ENCODE measurements at places on chromosomes 16 and 17.

DNA sequence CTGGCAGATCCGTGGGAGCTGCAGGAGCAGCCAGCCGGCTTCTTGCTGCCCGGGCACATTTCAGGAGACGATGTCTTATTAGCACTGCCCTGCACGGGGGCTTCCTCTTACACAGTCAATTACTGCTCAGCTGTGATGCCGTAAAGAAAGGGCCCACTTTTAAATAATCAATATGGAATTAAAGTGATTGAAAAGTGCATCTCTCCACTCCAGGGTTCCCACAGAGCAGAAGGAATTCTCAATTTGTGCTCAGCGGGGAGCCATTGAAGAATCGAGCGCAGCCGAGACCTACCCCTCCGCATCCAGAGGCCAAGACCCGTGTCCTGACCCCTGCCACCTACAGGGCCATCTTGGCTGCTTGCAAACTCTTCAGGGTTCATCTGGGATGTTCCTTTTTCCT lies 399.4 kb upstream of the C16orf82 start:
- DNase-seq = no peak

- DNase-seq = no peak
Observed at GRCh38 chr16:825341-826061, 25.0 kb upstream of the GNG13 start.

DNA sequence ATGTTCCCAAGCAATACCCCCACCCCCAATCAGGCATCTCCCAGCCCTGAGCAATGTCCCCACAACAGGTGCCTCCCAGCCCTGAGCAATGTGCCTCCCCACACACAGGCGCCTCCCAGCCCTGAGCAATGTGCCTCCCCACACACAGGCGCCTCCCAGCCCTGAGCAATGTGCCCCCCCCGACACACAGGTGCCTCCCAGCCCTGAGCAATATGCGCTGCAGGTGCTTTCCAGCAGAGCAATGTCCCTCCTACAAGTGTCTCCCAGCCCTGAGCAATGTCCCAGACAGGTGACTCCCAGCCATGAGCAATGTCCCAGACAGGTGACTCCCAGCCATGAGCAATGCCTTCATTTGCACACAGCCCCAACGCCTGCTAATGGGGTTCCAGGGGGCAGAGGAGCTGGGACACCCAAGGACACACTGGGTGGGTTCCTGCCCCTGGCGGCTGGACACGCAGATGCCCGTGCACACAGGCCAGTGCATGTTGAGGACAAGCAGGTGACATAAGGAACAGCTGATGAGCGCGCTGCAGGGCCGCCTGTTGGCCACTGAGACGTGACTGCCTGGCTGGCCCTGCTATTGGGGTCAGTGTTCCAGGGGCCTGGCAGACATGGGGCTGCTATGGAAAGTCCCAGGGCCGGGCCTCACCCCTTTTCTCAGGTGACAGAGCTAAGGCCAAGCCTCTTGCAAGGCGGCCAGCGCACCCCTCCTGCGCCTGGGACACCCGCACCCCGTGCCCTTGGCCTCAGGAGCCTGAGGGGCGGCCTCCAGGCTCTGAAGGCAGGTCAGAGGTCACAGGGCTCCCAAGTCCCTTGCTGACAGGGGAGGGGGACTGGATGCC lies 26.9 kb upstream of the PABPN1L start:
- DNase-seq = no peak

DNA sequence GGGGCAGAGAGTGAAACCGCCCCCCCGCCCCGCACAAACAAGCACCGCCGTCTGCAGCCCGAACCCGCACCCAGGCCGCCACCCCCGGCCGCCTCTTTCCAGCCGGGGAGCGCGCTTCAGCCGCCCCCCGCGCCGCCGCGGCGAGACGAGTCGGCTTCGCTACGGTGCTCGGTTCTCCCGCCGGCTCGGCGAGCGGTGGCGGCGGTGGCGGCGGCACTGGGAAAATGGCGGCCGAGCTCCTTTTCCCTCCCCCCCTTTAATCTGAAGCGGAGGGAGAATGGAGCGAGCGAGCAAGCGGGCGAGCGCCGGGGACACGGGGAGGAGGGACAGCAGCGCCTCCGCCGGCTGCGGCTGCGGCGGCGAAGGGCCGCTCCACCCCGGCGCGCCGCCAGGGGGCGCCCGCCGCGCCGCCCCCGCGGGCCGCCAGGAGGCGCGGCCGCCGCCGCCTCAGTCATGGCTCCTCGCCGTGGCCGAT lies at the start of gene KANSL1:
Gene KANSL1 (minus strand): TSS at position 279 of the 475 bp plus-strand sequence. CDS start 21,286 bp downstream, outside the sequence.
- DNase-seq = peak; percentile 94

- no peak for DNase-seq
Observed at GRCh38 chr17:78127888-78128550, 536 bp downstream of the TMC6 start.
